ENCODE measurements at places on chromosomes 7 and 10.

GRCh38 chr10:6168084-6168483 lies 34.6 kb upstream of the PFKFB3 start:
- no peak for DNase-seq

DNA sequence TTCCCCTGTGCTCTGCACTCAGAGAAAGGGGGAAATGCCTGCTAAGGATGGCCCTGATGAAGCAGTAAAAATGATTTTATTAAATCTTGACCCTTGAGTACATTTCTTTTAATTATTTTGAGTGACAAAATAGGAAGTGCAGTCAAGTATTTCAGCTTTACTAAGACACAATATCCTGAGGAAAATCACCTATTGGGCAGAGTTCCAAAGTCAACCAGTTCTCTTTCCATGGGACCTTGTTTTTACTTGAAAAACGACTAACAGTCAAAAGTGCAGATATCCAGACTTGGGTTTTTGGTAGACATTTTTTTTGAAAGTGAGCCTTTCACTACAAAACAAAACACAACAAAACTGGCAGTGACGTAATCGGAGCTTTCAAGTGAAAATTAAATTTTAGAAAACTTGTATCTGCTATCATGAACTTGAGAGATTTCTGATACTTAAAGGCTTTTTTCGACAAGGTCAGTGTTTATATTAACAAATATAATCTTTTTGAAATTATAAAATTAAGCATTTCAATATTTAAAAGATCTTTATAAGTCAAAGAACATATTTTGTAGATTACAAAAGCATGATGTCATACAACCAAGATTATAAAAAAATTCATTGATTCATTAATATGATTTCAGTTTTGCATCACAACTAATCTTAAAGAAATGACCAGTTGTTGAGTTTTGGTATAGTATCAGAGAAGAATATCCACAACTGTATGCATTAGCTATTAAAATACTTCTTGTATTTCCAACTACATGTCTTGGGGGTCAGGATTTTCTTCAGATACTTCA lies 513.8 kb upstream of the AKR1E2 start:
- no peak for DNase-seq

DNA sequence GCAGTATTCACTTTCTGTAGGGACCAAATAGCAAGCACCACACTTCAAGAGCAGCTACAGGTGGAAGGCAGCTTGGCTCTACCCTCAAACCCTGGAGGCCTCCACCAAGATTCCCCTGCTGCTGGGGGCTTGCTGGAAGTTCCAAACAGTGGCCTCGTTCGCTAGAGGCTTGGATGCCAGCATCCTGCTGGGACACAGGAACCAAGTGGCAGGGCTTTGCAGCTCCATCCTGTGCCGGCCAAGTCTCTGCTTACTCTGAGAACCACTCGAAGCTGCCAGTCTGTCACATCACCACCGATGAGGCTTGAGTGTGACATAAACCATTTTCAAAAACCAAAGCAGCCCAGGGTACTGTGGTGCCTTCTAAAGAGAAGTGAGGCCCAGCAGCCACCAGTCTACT lies 69.2 kb upstream of the UNC5B start:
- DNase-seq: no peak

DNA sequence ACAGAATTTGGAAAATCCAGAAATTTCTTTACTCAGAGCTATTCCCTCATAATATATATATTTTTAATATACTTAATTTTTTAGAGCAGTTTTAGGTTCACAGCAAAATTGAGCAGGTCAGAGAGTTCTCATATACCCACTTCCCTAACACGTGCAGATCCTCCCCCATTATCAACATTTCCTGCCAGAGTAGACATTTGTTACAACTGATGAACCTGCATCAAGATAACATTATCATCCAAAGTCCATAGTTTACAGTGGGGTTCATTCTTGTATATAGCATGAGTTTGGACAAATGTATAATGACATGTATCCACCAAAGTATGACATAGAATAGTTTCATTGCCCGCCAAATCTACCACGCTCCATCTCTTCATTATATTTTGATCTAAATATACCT lies 170.0 kb downstream of the PTEN start:
- DNase-seq: no peak

DNA sequence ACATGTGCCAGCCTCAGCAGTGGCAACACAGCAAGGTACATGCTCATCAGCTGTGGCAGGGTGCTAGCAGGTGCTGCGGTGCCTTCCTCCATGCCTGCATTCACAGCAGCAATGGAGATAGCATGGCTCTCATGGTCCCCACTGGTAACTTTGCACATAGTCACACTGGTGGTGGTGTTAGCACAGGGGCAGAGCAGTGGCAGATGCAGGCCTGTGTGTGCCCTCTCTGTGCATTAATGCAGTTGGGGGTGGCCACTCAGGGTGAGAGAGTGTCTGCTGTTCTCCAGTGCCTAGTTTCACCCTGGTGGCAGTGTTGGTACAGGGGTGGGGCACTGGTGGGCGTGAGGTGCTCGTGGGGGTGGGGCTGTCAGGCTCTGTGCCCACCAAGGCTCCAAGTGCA lies 17.7 kb upstream of the PPP1R3A start:
- DNase-seq: no peak
